SJSA1 (cell line): ENCODE measurements at places on chromosomes 7 and 10.

DNA sequence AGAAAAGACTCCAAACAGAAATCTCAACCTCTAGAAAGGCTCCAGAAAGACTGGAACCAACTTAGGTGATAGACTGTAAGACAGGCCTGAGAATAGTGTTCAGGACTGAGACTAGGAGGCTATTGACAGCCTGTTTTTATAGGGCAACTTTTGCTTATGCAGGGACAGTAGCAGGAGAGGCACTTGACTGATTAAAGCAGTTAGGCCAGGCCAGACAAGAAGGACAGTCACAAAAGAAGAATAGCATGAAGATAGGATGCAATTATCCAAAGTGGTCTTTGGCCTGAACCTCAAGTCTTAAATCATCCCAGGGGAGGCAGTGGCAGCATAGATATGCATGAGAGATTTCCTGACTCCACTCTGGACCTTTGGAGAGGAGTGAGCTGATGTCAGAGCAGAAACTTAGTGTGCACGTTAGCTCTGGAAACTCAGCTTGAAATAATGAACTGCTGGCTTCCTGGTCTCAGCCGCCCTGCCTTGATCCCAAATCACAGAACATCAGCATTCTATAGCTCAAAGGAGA lies 290.6 kb downstream of the SORCS3 start:
- no peak for DNase-seq

- no peak for DNase-seq
Measured at GRCh38 chr10:92849234-92849525, 860 bp downstream of the EXOC6 start.

DNA sequence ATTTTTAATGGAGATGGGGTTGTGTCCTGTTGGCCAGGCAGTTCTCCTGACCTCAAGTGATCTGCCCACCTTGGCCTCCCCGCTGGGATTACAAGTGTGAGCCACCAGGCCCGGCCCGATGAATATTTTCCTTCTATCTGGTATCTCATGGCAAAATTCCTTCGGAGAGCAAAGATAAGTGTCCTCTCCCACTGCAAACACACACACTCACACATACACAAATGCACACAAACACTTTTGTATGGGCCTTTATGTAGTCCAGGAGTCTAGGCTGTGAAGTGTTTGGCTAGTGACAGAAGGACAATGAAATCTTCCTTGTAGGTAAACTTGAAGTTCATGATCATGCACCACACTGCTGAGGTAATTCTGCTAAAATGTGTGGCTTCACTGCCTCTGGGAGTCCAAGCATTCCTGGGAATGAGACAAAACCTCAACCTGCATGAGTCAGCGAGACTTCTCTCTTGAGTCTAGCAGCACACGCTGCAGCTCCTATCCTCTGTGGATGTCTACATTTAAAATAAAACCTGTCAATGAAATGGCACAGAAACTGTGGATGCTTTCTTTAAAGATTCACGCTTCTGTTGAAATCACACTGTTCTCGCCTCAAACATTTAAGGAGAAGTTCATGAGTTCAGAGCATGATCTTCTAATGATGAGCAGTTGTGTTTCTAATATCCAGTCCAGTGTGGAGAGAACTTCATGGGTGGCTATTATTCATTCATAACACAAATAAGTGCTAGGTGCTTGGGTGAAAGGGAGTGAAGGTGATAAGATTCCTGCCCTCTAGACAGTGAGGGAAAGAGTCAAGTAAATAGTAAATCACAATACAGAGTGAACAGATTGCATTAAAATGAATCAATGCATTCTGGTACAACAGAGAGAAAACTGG lies 96.5 kb downstream of the NRP1 start:
- DNase-seq = peak; percentile 94

DNA sequence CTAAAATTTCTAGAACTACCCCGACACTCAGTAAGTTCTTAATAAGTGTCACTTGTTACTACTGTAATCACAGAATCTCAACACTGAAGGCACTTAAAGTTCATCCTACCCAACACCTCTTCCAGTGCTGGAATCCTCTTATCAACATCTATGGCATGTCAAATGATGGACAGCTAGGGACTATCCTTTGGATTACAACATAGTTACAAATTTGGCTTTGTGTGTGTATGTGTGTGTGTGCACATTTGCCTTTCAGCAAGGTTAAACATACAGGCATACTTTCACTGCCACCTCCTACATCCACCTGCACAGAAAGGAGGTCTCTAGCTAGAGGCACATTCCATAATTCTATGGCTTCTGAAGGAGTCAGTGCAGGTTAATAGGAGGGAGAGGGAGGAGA lies 25.8 kb downstream of the PTTG1IP2 start:
- no peak for DNase-seq

DNA sequence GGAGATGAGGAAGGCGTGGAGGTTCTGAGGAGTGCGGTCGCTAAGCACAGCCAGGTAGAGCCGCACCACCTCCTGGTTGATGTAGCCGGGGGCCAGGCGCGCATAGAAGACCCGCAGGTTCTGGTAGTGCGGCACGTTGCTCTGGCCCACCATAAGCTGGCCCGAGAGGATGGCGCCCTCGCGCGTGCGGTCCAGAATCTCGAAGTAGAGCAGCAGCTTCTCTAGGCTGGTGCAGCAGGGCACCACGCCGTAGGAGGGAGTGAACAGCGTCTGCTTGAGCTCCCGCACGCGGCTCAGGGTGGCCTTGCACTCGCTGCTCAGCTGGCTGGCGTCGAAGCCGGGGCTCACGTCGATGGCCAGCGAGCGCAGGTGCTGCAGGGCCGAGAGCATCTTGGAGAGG lies 77.8 kb upstream of the TNRC18 start:
- no peak for DNase-seq
